ENCODE measurements at places on chromosomes 11 and 22.

GRCh38 chr11:112226831-112227401 lies 688 bp downstream of the PTS start:
- no peak for DNase-seq

DNA sequence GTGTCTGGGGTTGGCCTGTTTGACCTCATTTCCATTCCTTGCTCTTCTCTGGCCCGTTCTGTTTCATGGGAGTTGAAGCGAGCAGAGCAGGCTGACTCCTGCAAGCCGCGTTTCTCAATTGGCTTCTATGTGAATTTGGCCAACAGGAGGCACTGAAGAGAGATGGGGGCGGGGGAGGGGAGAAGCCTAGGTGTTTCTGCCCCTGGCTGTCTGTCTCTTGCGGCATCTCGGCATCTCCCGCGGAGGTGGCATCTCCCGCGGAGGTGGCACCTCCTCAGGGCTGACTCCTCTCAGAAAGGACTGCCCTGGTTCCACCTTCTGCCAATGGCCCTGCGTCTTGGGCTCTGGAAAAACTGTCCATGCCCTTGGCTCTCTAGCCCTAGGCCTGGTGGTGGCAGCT lies 125.6 kb upstream of the CSNK2A3 start:
- DNase-seq, result no peak

- no peak for DNase-seq
Measured at GRCh38 chr11:107157809-107158187, 139.5 kb upstream of the GUCY1A2 start.

DNA sequence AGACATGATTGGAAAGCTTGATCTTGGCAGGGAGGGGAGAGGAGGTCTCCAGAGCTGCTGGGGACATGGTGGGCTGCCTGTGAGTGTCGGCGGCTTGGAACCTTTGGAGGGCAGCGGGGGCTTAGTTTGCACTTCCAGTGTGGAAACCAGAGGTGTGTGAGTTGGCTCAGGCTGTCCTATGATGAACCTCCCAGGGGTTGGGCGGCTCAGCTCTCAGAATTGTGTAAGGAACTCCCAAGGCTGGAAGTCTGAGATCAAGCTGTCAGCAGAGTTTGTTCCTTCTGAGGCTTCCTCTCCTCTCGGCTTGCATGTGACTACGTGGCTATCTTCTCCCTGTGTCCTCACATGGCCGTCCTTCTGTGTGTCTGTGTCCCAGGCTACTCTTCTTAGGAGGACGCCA lies 87.9 kb upstream of the B3GAT1 start:
- DNase-seq, result no peak

DNA sequence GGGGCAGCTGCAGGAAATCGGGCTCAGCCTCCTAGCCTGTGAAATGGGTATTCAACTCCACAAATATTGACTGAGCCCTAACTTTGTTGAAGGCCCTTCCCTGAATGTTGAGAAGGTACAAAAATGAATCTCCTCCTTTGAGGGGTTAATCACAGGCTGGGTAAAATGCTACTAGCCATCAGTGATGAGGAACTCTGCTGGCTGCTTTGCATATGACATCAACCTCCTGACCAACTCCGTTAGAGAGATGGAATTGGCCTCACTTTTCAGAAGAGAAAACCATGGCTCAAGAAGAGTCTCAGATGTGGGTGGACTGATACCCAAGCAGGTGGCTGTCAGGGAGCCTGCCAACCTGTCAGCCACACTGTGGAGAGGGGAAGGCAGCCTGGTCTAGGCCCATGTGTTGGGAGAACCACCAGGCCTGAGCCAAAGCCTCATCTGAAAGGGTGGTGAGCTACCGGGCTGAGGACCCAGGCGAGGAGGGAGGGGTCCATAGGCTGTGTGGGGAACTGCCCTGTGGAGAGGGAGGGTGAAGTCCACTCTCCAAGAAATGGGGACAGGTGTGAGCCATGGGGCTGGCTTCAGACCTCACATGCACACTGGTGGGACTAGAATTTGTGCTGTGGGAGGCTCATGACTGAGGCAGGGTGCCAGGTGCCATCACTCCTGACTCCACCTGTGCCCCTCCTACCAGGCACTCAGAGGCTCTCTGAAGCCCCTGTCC lies 11.8 kb downstream of the CDCA5 start:
- no peak for DNase-seq

DNA sequence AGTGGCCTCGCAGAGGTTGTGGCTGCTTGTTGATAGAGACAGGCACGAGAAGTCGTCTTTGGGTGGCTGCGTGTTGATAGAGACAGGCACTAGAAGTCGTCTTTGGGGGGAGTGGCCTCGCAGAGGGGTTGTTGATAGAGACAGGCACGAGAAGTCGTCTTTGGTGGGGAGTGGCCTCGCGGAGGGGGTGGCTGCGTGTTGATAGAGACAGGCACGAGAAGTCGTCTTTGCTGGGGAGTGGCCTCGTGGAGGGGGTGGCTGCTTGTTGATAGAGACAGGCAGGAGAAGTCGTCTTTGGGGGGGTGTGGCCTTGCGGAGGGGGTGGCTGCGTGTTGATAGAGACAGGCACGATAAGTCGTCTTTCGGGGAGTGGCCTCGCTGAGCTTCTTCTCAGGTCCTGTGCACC lies 328.8 kb downstream of the TBC1D22A start:
- DNase-seq, result no peak

Measured in neuronal stem cell (in vitro differentiated cells).